ENCODE measurements at places on chromosomes 1 and 21.

DNA sequence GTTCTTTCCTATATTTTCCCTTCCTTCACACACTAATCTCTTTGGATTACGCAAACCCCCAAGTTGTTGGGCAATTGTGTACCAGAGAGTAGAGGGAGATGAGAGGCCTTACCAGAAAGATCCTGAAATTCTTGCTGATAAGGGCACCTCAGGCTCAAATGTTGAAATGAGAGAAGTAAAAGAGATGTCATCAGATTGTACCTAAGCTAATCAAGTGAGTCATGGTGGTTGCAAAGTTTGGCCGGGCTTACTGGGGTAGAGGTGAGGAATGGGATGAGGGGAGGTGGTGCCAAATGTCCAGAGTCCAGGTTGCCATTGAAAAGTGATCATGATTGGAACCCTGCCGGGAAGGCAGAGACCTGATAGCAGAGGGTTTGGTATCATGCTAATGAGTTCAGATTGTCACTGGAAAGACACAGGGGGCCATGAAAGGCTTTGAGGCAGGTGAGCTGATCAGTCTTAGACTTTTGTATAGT, 43.1 kb downstream of the OPTC start:
- no peak for DNase-seq

- no peak for DNase-seq
These were observed 27.5 kb downstream of the ERG start for GRCh38 chr21:38470755-38471154.

DNA sequence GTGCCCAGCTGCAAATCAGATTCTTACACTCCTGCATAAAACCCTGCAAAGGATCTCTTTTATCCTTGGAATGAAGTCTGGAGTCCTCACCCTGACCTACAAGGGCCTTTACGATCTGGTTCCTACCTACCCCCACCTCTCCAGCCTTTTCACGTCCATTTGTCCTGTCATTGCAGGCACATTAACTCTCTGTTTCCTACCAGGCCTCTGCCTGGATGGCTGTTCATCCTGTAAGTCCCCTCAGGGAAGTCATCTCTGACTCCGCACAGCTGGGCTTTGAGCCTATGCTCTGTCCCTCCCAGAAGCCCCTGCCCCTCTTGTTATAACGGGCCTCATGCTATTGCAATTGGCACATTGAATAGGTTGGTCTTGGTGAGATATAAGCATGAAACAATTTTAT, 96.8 kb upstream of the USP24 start:
- no peak for DNase-seq

DNA sequence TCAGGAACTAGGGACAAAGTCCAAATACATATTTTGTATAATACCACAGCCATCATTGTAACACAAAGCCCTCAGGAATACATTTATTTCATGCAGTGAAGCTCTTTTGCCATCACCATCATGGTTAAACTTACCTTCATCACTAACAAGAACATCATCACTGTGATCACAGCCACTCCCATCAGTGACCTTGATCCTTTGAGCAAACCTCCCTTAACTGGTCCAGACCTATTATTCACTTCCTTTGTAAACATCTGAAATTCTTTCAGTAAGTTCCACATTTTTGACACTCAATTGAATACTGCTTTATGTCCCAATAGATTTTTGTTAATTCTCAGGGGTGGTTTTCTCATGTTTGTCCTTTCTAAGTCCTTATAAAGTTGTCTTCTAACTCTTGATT, 16.2 kb upstream of the KPRP start:
- no peak for DNase-seq

DNA sequence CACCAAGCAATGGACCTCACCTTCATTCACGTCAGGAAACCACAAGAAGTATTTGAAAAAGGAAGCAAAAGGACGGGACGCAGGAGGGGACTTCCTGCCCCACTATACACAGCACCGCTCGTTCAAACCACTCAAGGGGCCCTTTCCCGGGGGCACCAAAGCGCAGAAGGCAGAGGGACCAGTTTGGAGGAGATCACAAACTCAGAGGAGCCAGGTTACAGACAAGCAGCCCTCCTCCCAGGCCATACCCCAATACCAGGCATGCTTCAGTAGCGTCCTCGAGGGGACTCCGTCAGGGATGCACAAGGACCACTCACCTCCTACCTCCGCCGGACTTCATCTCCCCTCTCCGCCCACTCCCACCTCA, 685 bp downstream of the CRTC2 start:
- DNase-seq: peak; percentile 81

DNA sequence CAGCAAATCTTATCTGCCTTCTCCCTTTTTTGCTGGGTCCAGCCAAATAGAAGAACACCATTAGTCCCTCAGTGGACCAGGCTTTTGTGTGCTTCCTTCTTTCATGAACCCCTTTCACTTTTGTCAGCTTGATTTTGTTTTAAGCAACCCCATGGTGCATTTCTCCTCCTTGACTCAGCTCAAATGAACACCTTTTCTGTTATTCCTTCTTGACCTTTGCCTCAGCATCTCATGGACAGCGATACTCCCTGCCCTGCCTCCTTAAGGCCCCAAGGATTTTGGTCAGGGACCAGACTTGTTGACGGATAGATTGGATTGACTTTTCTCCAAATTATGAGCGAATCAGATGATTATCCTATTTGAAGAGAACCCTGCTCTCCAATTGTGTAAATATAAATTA, 356.6 kb upstream of the USP24 start:
- no peak for DNase-seq

DNA sequence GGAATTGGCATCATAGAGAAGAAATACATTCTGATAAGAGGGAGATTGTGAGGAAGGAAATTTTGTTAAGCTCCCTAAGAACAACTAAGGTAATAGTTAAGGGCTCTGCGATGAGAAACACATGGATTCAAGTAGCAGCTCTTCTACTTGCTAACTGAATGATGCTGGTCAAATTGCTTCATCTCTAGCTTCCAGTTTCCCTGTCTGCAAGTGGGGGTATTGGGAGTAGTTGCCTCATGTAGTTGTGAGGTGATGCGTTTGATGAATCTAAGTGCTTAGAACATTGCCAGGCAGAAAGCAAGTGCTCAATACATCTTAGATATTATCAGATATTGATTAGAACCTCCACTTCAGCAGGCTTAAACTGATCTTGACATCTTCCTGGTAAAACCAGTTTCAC, 84.8 kb downstream of the CD58 start:
- no peak for DNase-seq

- DNase-seq: no peak
These were observed 3.0 kb downstream of the PTPN22 start for GRCh38 chr1:113868387-113869083.

DNA sequence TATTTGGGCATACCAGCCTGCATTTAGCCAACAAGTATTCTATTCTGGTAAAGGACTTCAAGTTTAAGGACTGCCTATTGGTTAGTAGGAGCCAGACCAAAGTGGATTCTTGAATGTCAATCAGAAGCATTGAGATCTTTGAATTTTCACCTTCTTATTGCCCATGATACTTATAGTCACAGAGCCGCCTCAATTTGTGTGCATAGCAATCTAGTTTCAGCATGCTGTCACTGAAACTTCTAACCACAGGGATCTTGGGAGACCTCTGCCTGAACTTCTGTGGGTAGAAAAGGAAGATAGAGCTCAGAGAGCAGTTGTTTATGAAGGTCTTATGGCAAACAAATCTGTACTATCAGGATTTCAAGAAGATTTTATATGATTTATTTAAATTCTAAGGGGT, 501.4 kb upstream of the USP24 start:
- no peak for DNase-seq

- DNase-seq: no peak
These were observed 349.0 kb downstream of the SIPA1L2 start for GRCh38 chr1:232280910-232281309.

All from activated effector memory CD4-positive, alpha-beta T cell treated with anti-CD3 and anti-CD28 coated beads, Interleukin-2, amount 50 U/mL, for 16 hours (primary cell).